ENCODE measurements at places on chromosomes 2 and 18.

GRCh38 chr2:102801858-102802699, 40.2 kb downstream of the TMEM182 start:
- no peak for DNase-seq

GRCh38 chr2:235666213-235666781, 172.5 kb downstream of the AGAP1 start:
- peak; percentile 83 for DNase-seq

DNA sequence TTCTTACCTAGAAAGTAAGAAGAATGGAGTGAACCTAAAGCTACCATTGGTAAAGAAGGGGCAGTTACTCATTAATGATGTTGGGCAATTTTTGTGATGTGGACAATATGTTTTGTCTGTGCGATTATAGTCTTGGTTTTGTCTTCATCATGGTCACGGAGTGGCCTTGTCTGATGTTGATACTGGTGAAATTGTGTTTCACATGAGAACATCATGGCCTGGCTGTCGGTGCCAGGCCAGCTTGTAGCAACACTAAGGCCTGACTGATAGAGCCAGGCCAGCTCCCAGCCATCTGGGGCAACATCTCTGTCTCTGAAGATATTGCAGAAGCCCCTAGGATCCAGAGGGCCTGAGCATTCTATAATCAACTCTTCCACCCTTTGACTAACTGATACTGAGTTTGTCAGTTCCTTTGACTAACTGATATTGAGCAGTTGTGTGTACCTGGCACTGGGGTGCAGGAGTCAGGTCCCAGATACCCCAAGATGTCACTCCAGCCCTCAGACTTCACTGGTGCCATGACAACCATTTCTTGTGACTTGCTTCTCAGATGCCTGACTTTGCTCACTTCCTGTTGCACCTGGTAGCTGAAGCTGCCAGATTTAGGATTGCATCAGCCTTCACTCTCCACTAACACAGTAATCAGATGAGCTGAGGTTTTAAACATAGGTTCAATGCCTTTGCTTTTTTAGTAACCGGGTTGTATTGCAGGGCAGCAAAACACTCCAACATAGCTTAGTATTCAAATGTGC, 62.5 kb downstream of the RPIA start:
- no peak for DNase-seq

DNA sequence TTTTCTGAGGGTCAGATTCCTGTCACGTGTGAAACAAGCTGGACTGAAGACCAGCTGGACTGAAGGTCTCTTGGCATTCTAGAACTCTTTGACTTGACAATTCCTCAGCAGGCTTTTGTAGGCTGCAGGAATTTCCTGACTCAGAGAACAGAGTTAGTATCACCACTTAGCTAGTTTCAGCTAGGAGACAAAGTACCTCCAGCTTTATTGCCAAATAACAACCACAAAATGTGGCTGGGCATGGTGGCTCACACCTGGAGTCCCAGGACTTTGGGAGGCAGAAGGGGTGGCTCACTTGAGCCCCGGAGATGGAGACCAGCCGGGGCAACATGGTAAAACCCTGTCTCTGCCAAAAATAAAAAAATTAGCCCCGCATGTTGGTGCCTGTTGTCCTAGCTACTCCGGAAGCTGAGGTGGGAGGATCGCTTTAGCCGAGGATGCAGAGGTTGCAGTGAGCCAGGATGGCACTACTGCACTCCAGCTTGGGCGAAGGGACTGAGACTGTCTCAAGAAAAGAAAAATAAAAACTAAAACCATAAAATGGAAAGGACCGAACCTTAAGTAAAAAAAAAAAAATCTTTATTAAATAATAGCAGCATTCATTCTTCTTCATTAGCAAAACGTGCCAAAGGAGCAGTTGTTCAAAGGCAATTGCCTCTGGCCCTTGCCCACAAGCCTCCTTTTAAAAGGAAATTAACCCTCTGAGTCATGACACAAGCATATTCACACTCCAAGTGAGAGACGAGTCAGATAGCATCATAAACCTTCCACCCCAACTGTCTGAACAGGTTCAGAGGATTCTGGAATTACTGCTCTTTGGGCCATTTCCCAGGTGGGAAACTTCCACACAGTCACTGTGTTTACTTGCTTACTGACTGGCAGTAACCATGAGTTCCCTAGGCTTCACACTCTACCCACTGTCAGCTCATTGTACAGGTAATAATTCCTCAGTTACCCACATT, 88.9 kb downstream of the MYL12B start:
- DNase-seq: no peak

- no peak for DNase-seq
These were observed 101.7 kb downstream of the ZFP36L2 start for GRCh38 chr2:43124687-43125057.

DNA sequence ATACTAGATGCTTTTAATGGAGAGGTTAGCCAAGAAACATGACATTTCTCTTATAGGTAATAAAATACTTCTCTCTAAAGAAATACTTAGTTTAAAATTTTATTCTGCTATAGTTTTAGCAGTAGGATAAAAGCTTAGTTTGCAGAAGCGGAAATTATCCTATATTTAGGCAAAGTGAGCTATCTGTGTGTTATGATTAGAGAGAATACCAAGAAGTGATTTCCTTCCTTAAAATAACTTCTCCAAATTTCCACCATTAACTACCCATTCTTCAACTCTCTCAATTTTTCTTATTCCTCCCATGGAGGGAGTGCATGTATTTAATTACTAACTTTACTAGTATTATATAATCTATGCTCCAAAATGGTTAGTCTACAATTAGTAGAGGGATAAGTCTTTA, 15.8 kb upstream of the IL1RL1 start:
- DNase-seq: no peak

GRCh38 chr2:55420439-55420725, 726 bp upstream of the CCDC88A start:
- DNase-seq: no peak

- DNase-seq: no peak
These were observed 39.7 kb downstream of the MDH1 start for GRCh38 chr2:63628403-63628942.

DNA sequence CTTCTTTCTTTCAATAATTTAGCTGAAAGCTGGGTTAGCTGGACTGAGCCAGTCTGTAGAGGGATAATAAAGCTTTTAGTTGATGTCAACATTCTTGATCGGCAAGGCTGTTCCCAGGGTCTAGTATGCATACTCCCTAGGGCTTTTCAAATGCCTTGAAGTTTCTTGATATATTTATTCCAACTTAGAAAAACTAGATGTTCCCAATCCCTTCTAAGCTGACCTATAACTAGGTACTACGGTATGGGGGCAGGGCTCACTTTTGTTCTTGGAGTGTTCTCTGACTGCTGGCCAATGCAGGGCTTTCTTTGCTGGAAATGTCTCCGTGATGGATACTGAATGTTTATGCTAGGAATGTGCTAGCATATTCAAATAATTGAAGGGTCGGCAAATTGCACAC, 258.6 kb upstream of the TANK start:
- no peak for DNase-seq

- no peak for DNase-seq
These were observed 58.6 kb upstream of the HS6ST1 start for GRCh38 chr2:128377071-128377910.

DNA sequence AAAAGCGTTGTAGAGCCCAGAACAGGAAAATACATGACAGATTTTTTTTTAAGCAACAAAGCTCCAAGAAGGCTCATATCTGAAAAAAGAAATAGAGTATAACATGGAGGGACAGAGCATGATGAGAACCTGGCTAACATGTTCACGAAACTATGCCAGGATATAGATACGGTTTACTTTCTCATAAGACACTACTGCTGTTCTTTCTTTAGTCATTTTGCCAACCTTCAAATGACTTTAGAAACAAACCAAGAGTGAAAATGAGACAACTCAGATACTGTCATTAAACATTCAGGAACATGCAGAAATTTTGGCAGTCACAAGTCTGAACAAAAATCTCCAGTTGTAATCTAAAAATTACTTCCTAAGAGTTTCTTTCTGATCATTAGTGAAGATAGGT, 14.3 kb downstream of the LPIN2 start:
- DNase-seq: no peak

DNA sequence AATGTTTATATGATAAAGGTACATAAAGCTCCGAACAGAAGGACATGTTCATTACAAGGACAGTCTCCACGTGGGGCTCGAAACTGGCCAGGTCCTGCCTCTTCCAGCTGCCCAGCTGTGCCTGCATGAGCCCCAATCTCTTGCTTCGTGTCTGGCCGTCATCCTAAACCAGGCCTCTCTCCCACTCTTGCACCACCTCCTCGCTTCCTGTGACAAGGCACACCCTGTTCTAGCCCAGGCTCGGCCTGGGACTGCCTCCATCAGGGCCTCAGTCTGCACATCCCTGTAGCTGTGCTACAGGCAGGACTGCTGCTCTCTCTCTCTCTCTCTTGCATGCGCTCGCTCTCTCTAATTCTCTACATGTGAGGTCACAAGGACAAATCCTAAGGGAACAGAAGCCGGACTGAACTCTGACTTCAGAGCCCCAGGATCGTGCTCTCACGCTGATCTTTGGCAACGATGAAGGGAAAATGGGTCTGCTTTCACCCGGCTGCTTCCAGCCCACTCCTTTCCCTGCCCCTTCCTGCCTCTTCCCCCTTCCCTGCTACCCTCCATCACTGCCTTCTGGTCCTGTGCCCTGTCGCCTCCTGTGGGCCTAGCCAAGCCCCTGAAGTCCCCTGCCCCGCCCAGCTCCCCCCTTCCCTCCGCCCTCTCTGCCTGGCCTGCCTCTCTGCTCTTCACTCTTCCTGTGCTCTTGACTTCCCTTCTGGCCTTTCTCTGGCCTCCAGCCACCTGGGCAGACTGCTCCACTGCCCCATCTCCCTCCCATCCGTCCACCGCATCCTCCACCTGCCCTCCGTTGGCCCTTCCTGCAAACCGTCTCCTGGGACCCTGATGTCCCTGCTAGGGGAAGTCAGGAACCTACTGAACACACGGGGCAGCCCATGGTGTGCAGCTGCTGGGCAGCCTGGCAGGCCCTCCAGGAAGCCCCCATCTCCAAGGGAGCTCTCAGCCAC, 7.8 kb upstream of the GPR55 start:
- no peak for DNase-seq

DNA sequence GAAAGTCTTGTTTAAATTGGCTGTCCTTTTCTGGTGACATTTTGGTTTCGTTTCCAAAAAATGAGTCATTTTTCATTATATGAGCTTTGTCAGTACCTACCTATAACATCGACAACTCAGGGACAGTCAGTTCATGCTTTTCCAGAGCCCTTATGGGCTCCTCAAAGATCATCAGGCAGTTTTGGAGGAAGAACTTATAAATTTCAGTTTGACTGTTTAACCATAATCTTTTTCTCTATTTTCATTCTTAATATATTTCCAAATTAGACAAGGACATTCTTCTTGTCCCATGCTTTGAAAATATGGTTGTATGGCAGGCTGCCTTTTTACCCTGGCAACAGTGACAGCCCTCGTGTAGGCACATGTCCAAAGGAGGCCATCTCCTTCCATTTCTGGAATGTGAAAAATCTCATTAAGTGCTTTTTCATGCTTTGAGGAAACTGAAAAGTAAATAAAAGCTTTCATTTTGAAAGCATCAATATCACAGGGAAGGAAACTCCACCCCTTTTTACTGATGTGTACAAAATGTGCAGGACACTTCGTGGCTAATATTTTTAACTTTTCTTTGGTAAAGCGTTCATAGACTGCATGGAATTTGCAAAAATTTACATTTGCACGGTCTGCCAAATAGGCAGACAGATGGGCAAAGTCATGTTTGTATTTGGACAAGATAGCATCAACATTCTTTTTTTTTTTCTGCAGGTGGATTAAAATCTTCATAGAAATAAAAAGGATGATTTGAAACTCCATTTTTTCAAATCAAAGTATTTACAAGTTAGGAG, 7.2 kb upstream of the PROC start:
- DNase-seq: no peak

DNA sequence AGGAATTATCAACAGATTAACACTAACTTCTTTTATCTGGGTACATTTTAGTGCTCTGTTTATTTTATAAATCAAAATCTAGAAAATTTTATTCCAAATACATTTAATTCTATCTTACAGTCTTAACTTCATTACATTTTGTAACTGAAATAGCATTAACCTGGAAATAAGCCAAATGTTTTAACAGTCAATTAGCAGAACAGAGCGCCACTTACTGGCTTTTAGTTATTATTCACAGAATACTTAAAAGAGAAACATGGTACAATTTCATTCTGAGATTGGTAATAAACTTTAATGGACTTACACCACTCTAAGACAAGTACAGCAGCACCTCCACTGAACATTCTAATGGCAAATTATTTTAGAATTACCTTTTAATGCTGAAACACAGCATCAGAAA, 38.6 kb downstream of the SS18 start:
- DNase-seq: no peak

DNA sequence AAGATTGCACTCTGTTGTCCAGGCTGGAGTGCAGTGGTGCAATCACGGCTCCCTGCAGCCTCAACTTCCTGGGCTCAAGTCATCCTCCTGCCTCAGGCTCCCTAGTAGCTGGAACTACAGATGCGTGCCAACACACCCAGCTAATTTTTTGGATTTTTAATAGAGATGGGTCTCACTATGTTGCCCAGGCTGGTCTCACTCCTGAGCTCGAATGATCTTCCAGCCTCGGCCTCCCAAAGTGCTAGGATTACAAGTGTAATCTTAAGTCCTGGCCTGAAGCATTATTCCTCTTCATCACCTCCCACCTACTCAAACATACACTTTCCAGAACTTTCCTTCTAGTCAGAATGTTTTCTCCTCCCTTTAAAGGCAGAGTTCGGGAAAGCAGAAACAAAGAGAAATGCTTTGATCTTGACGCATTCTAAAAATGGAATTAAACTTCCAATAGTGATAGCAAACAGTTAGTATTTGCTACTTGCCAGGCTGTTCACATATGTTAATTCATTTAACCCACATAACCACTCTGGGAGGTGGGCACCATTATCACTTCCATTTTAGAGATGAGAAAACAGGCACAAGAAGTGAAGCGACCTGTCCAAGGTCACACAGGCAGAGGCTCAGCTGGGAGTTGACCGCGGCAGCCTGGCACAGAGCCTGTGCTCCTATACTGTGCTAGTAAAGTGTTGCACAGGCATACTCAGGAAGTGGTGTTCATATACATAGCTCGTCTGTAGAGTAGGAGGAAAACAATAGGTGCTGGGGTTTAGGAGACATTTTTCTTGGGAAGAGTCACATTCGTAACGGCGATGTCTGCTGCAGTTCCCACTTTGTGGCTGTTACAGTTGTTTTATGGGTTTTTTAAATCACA, 24.6 kb downstream of the TEX44 start:
- DNase-seq: no peak

DNA sequence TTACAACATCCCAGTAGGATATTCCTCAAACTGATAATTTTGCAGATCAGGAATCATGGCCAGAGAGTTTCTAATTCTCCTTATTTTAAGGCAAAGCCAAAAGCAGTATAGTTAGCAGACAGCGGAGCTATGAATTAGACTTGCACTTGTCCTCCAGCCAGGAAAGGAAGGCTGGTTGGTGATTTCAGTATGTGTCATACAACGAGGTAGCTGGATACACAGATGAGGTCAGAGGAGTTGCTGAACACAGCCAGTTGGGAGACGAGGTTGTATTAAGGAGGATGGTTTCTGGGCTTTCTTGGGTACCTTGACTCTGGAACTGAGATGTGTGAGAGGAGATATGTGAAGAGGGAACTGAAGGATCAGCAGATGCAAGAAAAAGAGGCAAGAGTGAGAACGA, 185.2 kb downstream of the SOX11 start:
- no peak for DNase-seq

- no peak for DNase-seq
These were observed 32.4 kb upstream of the TMEM131 start for GRCh38 chr2:98028101-98028561.

GRCh38 chr2:13046557-13047165, 329.9 kb downstream of the TRIB2 start:
- DNase-seq: no peak

Data from putamen (tissue), 1 donor.